ENCODE measurements at places on chromosomes 12 and 14. TPM values are rescaled to one million over a fixed set of nuclear protein-coding genes. Genes with fewer than 3 reads are reported as not detected.
A peak's percentile ranks its signal among the peaks of the same experiment; 100 is the strongest.

Gene LRRC9
- total RNA-seq, result not detected

DNA sequence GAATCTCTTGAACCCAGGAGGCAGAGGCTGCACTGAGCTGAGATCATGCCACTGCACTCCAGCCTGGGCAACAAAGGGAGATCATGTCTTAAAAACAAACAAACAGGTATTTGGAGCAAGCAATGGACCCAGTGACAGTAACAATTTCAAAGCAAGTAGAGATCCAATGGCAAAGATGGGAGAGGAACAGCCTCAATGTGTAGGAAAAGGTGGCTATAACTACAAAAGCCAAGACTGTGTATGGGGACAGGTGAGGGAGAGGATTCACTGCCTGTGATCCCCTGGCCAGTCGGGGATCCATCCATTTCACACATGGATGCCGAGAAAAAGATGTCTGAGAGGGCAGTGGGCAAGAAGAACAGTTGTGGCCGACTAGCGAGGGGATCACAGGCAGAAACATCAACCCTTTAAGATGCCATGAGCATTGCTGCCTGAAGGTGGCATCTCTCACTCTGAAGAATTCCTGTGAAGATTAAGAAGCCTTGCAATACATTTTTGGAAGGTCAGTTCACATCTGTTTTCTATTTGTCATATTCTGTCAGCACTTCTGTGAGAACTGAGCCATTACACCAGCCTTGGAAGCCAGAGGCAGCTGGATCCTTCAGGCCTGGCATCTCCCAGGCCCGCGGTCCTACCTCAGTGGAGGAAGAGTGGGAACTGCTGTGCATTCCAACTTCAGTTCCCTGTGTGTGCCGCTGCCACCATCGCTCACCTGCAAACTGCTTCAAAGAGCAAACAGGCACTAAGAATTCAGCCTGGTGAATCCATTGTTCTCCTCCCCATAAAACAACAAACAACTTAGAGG lies 54.5 kb upstream of the FRS2 start:
- DNase-seq, result peak; percentile 73

- DNase-seq, result peak; percentile 86
These were observed at the start of gene DENND5B for GRCh38 chr12:31590642-31591379. Gene DENND5B, minus strand, starts transcription at chr12:31591136. Its CDS starts 304 bp downstream, at chr12:31590832.

- peak; percentile 18 for DNase-seq
These were observed 275.0 kb downstream of the ALG10 start for GRCh38 chr12:34297126-34297789.

- no peak for DNase-seq
These were observed 423.4 kb downstream of the ZFP36L1 start for GRCh38 chr14:68369281-68370056.

- no peak for DNase-seq
These were observed 14.3 kb downstream of the AGAP2 start for GRCh38 chr12:57724003-57724935.
